ENCODE measurements at places on chromosomes 6 and 20.

- no peak for DNase-seq
Measured at GRCh38 chr6:56381801-56382251, 134.4 kb upstream of the COL21A1 start.

GRCh38 chr6:26055719-26056582 is 31.3 kb upstream of the HFE start:
- peak; percentile 93 for DNase-seq

DNA sequence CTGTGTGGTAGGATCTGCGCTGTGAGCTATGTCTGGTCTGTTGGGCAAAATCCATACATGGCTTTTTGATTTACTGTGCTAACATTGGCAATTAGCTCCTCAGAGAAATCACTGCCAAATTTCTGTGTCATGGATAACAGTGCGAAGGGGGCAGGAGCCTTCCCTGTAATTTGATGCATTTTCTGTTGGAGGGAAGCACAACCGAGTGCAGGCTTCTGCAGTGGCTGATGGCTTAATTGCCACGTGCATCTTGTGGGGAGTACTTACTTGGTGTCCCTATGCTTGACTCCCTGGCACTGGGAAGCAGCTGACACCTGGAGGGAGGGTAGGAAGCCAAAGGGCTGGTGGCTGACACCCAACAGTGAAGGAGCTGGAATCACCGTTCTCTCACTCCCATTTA is 99.3 kb upstream of the PROKR2 start:
- no peak for DNase-seq

DNA sequence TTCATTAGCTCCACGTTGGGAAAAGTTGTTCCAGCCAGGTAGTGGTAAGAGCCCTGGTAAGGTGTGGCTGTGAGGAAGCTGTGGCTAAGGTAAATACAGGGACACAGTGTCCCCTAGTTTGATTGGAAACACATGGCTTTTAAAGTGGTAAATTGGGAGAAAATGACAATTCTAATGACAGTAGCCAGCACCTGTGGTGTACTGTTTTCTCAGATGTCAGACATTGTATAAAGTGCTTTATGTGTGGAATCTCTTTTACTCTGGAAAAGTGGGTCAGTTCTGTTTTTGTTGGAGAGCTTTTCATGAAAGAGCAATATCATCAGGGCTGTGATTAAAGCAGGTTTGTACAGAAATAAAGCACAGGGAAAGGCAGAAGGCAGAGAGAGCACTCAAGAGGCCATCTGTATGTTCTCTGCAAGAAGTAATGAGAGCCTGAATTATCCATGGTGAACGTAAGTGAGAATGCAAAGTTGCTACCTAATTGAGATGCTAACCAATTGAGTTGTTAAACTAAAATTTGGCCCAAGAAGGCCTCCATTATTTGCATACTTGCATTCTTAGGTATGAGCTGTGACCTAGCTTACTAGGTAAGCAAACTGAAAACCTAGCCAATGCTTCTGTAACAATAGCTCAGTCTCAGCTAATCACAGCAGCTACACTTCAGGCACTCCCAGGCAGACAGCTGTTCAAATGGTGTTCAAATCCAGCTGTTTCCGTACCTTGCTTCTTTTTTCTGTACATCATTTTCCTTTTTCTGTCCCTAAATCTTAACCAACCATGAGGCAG is 28.2 kb downstream of the MRAP2 start:
- no peak for DNase-seq

Measured in brain (organoid and tissue), 16 donors.